ENCODE measurements at places on chromosomes 11 and 22.

- DNase-seq: peak; percentile 11
Measured at GRCh38 chr11:7495882-7496551, 10.7 kb downstream of the OLFML1 start.

DNA sequence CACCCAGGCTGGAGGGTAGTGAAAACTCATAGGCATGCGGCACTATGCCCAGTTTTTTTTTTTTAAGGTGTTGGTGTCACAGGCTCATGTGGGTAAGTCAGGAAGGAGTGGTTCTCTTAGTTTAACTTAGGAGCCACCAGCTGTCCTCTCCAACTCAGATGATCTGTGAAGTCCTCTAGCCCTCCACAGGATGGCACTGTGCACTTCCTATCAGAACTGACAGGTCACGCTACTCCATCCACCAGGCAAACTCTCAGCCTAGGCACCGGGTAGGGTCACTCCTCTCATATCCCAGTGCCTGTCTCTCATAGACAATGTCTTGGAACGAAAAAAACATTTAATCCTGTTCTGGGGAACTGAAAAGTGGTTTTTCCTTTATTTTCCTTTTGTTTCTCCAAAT is 16.5 kb downstream of the NAP1L4 start:
- peak; percentile 66 for DNase-seq

- peak; percentile 15 for DNase-seq
Measured at GRCh38 chr11:43360361-43361032, 1.8 kb downstream of the TTC17 start.

DNA sequence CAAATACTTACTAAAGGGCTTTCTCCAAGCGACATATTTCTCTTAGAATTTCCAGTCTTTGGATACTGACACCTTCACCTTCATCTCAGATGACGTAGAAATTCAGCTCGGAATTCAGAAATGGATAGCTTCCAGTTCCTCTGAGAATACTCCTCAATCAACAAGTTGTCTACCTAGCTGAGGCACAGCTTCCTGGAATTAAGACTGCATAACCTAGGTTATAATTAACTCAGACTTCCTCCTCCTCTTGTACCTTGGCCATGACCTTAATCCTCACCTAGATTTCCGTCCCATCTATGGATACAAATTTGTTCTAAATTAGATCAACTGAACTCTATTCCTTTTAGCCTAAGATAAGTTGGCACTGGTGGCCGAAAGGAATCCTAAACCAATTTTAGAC is 17.4 kb downstream of the ATP5MG start:
- no peak for DNase-seq

DNA sequence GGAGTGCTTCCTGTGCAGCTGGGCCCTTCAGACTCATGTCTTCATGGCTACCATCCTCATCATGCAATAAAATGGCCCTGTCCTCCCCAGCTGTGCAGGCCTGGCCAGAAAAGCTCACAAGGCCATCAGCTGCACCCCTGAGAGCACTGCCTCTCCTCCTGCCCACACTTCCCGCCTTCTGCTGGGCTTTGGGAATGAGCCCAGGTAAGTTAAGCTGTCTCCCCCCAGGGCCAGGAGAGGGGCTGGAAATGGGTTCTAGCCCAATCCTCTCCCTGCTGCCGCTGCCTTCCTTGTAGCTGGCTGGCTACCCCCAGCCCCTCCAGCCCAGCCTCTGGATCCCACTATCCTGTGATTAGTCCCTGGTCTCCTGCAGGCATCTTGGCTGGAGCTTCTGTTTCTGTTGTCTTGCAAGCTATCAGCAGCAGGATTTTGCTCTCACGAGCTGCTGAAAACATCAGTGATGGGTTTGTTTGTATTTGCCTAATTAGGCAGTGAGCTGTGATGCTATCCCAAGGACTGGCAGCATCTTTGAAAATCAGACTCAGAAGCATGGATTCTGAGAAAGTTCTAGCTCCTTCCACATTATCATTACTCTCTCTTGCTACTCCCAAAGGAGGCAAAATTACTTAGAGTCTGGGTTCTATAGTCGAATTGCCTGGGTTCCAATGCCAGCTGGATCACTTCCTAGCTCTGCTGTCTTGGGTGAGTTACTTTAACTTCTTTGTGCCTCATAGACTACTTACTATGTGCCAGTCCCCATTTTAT is 168.1 kb downstream of the ST3GAL4 start:
- DNase-seq: no peak

- no peak for DNase-seq
Measured at GRCh38 chr11:134142536-134142935, 73.7 kb downstream of the JAM3 start.

Measured in epithelial cell of esophagus (primary cell).